ENCODE measurements at places on chromosomes 11 and 22.

- no peak for DNase-seq
Observed at GRCh38 chr11:44573333-44573732, 7.9 kb downstream of the CD82 start.

DNA sequence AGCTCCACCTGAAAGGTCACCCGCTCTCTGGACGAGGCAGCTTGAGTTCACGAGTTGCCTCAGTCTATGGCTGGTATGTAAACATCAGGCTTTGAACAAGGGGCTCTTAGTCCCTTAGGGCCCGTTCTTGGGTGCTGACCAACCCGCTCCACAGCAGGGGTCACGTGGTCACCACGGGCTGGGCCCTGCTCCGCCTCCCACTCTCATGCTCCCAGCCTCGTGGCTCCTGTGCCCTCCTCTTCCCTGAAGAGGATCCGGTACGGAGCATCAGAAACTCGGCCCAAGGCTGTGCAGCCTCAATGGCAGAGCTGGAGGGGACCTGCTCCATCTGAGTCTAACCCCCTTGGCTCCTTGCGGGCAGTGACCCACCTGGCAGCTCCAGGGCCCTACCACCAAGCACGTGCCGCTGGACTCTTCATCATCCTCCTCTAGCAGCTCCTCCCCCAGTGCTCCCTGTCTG is 54.2 kb upstream of the TTLL12 start:
- no peak for DNase-seq

GRCh38 chr11:35065566-35065965 is 73.4 kb upstream of the CD44 start:
- DNase-seq, result no peak

DNA sequence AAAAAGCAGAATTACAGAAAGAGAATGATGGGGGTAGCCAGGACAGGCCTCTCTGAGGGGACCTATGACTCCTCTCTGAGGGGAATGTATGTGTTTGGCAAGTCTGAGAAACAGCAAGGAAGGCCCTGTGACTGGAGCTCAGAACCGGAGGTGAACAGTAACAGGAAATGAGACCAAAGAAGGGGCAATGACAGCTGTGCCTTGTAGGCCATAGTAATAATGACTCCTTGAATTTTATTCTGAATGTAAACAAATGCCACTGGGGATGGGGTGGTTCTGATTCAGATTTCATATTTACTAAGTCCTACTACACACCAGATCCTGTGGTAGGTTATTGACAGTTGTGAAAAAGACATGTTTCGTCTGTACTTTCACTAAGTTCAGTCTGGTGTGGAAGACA is 52.8 kb upstream of the APOA1 start:
- DNase-seq, result no peak

- no peak for DNase-seq
Observed at GRCh38 chr11:117517097-117517496, 189.4 kb downstream of the CEP164 start.

Measured in stromal cell of bone marrow (primary cell).